ENCODE measurements at places on chromosomes 2 and 18. TPM values are rescaled to one million over a fixed set of nuclear protein-coding genes. Genes with fewer than 3 reads are reported as not detected.

SOS1 gene
- total RNA-seq, result 9.2 TPM

TMEM178A gene
- total RNA-seq, result 2.2 TPM

HOXD8 gene
- 1.2 TPM for total RNA-seq

EDAR gene
- total RNA-seq, result not detected

ACTG2 gene
- 5.0 TPM for total RNA-seq

ELMOD3 gene
- total RNA-seq, result 10.0 TPM

MATN3 gene
- 2.9 TPM for total RNA-seq

NR4A2 gene
- 0.68 TPM for total RNA-seq

ALPI gene
- total RNA-seq, result not detected

SERPINB3 gene
- total RNA-seq, result not detected

MAB21L4 gene
- not detected for total RNA-seq

CIB4 gene
- total RNA-seq, result not detected

NLRC4 gene
- not detected for total RNA-seq

ZRANB3 gene
- total RNA-seq, result 7.5 TPM

POTEI gene
- not detected for total RNA-seq

TXNDC2 gene
- 0.12 TPM for total RNA-seq

IKZF2 gene
- 11.3 TPM for total RNA-seq

ARL6IP6 gene
- total RNA-seq, result 26.1 TPM

KCMF1 gene
- 31.2 TPM for total RNA-seq

NAT8 gene
- total RNA-seq, result not detected

FTCDNL1 gene
- 3.2 TPM for total RNA-seq

ANKRD53 gene
- 0.77 TPM for total RNA-seq

C18orf63 gene
- not detected for total RNA-seq

SERPINB11 gene
- not detected for total RNA-seq
